ENCODE measurements at places on chromosomes 5 and 9. TPM values are rescaled to one million over a fixed set of nuclear protein-coding genes. Genes with fewer than 3 reads are reported as not detected.
A peak's percentile ranks its signal among the peaks of the same experiment; 100 is the strongest.

TIMD4 gene
- 1.3 TPM for total RNA-seq

DNA sequence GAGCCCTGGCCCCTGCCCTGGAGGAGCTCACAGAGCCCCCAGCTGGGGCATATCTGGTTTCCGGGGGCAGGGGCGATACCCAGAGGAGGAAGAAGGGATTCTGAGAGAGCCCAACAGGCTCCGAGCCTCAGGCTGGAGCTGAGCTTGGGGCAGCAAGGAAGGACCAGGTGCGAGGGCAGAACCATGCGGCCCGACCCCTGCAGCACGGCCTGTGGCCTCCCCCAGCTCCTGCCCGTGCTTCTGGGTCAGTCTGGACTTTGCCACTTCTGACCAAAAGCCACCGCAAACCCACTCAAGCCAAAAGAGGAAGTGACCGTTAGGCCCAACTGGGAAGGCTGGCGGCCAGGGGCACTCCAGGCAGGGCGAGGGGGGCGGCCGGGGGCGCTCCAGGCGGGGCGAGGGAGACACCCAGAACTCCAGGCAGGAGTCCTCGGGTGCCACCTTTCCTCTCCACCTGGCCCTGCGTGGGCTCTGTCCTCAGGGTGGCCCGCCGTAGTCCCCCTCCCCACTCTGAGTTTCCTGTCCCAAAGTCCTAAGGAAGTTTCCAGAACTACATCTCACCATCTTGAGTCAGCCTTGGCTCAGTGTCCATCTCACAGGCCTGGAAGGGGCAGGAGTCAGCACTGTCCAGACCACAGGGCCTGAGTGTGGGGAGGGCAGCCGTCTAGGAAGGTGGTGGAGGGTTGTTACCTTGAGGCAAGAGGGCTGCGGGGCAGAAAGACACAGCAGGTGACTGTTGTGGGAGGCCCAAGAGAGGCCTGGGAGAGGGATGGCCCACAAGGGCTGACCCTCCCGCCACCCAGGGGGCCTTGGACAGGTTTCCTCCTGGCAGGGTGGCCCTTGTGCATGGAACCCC lies 946 bp upstream of the LTC4S start:
- peaks cover 21% of the 10 kb centered on the region for H3K4me1 ChIP-seq
- DNase-seq, result no peak
- H3K27ac ChIP-seq, result peak overlapping the region; percentile 57
- H3K27me3 ChIP-seq, result no peaks in the 10 kb centered on the region
- H3K4me3 ChIP-seq, result no peak overlapping the region
- H3K36me3 ChIP-seq, result peaks cover 4% of the 10 kb centered on the region

DNA sequence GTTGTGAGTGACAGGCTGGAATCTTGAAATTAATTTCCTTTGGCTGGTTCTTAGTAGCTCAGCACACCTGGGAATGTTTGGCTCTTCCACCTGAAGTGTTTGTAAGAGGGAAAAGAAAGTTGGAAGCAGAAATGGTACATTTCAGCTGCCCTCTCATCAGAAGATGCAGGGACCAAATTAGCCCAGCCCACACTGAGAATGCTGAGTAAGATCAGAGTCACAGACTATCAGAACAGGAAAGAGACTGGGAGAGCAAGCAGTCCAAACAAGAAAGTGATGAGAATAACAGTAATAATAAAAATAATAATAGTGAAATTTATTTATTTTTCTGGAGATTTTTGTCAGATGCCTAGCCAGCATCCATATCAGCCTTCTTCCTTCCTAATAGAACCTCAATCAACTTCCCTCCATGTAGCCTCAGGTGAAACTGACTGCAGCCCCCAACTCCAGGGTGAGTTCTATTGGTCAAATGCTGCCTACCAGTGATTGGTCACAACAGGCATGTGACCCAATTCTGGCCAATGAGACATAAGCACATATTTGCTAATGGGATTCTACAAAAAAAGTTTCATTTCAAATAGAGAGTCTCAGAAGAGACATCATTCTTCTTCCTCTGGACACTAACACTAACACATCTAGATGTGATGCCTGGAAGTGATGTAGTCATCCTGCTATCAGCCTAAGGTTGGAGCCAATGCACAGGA lies 31.2 kb upstream of the ADRA1B start:
- no peaks in the 10 kb centered on the region for H3K4me1 ChIP-seq
- no peak overlapping the region for H3K4me3 ChIP-seq
- H3K36me3 ChIP-seq, result no peaks in the 10 kb centered on the region
- DNase-seq, result no peak

DNA sequence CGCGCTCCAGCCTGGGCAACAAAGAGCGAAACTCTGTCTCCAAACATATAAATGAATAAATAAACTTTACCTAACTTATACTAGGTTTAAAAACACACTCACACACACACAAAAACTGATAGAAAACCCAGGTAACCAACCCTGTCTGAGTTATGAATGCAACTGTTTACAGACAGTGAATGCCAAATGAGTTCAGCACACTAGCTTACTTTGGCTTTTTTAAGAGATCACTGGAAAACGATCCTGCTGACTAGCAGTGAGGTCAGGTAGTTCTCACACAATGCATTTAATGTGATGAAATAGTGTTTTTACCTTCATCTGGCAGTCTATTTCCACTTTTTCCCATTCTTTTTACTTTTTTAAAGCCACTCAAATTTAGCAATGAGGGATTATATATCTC lies 22.4 kb downstream of the FAF2 start:
- DNase-seq, result no peak
- H3K4me3 ChIP-seq, result no peak overlapping the region
- peaks cover 21% of the 10 kb centered on the region for H3K4me1 ChIP-seq
- H3K27me3 ChIP-seq, result no peaks in the 10 kb centered on the region
- H3K36me3 ChIP-seq, result peaks cover 26% of the 10 kb centered on the region
- H3K27ac ChIP-seq, result no peak overlapping the region

PDCD1LG2 gene
- total RNA-seq, result not detected

RNF183 gene
- total RNA-seq, result not detected

FBLL1 gene
- total RNA-seq, result 0.19 TPM
